ENCODE measurements at places on chromosomes 1 and 21.

- DNase-seq: peak; percentile 87
These were observed 1.7 kb upstream of the KIF26B start for GRCh38 chr1:245153081-245153551.

DNA sequence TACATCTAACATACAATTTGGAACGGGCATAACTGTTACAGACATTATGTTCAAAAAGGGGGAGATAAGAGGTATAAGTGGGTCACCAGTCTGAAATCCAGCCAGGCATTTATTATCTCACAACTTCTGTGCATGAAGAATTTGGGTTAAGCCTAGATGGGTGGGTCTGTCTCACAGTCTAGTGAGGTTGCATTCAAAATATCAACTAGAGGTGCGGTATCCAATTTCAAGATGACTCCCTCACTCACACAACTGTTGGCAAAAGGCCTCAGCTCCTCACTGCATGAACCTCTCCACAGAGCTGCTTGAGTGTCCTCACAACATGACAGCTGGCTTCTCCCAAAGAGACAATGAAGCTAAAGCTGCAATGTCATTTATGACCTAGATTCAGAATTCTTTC is 4.7 kb downstream of the AUNIP start:
- peak; percentile 12 for DNase-seq

DNA sequence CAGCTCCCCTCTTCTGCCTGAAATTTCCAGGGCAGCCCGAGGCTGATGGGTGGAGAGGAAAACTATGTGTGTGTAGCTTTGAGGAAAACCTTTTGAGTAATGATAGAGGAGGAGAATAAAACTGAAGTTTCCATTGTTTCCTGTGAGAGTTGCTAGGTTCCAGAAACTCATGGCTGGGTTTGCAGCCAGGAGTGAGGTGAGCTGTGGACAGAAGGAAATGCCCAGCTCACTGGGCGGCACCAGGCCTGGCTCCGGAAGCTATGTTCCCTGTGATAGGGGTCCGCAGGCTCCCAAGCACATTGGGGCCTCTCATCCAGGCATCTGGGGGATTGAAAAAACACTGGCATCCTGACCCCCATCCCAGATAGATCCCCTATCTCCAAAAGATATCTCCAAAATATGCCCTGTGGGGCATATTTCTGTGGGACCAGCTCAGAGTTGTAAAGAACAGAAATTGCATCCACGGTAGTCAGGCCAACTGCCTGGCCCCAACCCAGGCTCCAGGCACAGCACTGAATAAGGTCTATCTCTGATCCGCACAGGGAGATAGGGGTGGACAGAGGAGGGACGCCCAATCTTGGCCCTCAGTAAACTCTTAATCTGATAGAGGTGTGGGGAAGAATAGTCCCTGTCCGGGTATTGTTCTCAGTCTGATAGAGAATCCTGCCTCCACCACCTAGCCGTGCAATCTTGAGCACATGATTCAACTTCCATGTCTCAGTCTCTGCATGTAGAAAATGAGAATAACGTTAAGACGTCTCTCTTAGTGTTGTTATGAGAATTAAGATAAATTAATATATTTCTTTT is 1.8 kb upstream of the HSPG2 start:
- DNase-seq: no peak

GRCh38 chr1:9539829-9540550 is 725 bp downstream of the SLC25A33 start:
- peak; percentile 60 for DNase-seq

- no peak for DNase-seq
These were observed 1.4 kb upstream of the KCNJ6 start for GRCh38 chr21:37917612-37918011.

DNA sequence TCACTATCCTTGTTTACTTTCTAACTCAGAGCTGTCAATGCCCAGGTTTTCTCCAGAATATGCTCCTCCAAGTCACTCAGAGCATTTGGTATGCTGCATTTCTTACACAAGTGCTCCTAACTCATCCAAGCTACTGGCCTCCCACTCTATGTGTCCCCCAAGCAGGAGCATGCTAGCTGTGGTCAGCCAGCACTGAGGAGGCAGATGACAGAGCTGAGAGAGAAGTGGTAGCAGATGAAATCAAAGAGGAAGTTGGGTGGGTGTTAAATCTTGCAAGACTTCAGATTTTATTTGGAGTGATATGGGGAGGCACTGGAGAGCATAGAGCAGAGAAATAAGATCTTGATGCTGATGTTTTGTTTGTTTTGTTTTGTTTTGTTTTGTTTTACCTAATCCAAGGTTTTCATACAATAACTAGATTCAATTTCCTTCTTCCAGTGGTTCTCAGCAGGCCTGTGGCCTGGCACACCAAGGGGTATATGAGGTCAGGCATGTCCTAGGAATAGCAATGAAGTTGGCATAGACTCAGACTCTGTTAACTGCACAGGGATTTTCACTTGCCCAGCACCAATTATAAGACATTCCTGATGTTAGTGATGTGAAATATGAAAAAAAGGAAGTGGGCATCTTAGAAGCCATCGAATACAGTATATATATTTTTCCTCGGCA is 3.1 kb upstream of the PGBD5 start:
- no peak for DNase-seq

- DNase-seq: no peak
These were observed 15.2 kb upstream of the CLSTN1 start for GRCh38 chr1:9838946-9839345.

- peak; percentile 58 for DNase-seq
These were observed 753 bp downstream of the KIF1B start for GRCh38 chr1:10210841-10211804.

GRCh38 chr1:64469977-64470664 is at the start of gene CACHD1:
CACHD1 (plus strand) TSS chr1:64470129; CDS start chr1:64470745, 616 bp downstream.
- peak; percentile 90 for DNase-seq

DNA sequence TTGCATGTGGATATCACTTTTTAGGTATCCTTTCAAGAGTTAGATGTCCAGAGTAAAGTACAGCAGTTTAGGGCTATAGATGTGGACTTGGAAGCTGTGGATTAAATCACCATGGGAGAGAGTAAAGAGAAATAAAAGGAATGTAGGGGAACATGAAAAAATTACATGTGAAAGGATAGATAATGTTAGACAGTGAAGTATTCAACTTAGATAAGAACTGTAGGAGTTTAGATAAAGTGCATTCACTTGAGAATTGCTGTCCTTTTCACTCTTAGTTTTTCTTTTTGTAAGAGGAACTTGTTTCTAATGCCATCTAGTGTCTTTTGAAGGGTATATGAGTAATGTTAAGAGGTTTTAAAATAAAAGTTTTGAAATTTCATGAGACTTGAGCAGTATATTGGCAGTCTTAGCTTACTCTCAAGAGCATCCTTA is 40.1 kb downstream of the MAST2 start:
- no peak for DNase-seq

DNA sequence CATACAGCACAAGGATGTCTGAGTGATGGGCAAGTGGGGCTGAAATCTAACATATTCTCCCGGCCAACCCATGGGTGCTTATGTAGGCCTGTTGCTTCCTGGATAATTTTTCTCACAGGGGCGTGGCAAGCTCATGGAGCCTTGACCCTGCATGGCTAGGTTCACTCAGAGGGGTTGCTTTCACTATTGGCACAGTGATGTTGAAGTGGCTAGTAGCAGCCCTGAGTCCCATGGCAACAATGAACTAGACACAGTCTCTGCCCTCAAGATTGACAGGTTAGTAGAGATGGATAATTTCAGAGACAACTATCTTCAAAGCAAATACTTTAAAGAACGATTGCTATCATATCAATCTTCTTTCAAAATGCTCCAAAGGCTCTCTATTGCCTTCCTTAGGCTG is 6.5 kb upstream of the MAB21L3 start:
- DNase-seq: peak; percentile 8

DNA sequence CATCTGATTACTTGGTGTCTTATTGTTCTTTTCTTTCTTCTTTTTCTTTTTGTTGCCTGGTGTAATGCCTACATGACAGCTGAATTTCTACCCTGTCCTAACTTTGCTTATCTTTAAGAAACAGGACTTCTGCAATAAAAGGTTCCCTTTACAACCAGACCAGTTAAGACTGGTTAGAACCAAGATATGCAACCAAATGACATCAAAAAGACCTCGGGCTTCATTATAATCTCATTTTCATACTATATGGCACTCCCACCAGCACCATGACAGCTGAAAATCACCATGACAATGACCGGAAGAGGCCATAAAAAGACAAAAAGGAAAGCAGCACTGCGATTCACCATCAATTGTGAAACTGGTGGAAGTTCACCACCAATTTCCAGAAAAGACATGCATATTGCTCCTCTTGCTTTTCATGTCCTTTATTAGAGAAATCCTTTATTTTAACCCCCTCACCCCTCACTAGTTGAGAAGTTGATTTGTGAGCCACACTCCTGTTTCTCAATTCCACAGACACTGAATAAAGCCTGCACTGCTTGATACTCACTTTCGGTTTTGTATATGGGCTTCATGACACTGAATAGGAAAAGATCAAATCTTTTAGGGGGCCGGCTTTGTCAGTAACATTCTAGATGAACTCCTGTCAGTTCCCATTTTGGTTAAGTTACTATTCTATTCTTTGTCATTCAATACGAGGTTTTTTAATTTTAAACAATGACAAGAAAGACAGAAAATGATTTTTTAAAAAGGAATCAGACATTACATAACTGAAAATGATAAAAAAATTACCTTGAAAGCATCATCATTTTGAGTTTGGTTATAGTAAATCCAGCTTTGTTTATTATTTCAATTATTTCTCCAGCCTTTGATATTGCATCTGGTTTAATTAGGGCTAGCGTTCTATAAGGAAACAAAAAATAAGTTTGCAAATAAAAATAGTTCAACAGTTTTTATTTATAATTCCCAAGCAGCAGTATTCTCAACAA is 58.1 kb downstream of the NME7 start:
- DNase-seq: peak; percentile 73

GRCh38 chr1:187960125-187960638 is 1131.4 kb downstream of the PLA2G4A start:
- DNase-seq: no peak

- DNase-seq: no peak
These were observed 37.3 kb downstream of the VANGL2 start for GRCh38 chr1:160437432-160438316.

DNA sequence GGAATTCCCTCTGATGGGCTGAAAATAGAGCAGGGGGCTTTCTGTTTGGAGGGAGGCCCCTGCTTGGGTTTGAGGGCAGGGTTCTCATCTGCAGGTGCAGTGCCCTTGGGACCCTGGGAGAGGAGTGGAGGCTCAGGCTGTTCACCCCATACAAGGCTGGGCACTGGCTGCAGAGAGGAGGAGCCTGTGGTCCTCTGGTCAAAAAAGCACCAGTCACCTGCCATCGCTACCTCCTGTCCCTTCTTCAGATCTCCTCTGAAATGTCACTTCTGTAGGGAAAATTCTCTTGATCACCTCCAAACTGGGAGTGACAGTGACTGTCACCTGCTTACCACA is 108.9 kb downstream of the TRABD2B start:
- no peak for DNase-seq

DNA sequence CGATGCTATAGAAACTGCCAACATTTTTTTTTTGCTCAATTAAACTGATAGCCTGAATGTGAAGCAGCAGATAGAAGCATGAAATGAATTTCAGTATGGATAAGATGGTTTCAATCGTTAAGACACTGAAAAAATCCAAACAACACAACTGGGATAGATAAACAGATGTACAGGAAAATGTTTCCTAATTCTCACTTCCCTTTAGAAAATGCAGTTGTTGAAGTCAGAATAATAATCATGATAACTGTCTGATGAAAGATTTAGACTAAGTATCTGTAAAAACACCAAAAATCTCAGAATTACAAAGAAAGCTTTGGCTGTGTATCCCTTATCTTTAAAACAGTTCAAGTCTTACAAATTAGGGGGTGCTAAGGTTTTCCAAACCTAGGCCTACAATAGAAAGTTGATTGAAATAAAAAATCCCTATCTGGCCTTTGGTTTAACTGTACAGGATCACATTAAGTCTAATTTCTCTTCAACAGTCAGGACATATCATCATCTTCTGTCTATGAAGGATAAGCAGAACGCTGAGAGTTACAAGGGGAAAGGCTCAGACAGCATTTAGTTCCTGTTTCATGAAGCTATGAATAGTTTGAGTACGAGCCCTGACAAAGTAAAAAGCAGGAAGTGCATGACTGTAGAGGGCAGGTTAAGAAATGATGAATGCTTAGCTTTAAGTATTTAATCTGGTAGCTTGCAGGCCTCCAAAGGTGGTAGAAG is 203.2 kb downstream of the APP start:
- DNase-seq: no peak

DNA sequence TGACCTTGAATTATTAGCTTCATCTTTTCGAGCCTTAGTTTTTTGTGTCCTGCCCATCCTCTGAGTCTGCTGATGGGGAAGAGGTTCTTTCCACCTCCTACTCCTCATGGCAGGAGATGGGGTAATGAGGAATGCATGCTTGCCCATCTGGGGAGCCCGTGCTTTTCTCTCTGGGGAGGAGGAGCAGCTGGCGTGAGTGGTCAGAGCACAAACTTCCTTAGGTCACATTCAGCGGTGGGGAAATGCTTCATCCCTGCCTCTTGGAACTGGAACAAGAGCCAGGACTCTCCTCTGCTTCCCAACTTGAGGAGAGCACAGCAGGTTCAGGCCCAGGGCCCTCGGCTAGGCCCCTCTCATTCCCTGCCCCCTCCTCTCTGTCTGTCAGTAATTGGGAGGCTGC is 155.0 kb downstream of the PCNX2 start:
- no peak for DNase-seq

DNA sequence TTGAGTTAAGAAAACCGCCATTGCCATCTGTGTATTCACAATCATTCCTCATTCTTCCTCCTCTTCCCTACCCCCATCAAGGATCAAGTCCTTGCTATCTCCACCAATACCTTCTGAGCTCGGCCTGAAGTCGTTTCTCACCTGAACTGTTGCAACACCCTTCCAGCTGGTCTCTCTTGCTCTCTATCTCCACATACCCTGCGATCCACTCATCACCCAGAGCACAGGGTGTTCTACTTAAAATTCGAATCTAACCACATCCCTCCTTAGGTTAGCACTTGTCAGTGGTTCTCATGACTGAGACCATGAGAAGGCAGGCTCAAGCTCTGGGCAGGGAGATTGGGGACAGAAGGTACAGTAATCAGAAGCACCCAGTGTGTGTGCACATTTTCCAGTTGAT is 4.6 kb downstream of the IVL start:
- no peak for DNase-seq

GRCh38 chr1:99917214-99917613 is 52.6 kb upstream of the SLC35A3 start:
- DNase-seq: no peak

GRCh38 chr1:54471588-54471987 is 65.4 kb upstream of the SSBP3 start:
- DNase-seq: no peak

DNA sequence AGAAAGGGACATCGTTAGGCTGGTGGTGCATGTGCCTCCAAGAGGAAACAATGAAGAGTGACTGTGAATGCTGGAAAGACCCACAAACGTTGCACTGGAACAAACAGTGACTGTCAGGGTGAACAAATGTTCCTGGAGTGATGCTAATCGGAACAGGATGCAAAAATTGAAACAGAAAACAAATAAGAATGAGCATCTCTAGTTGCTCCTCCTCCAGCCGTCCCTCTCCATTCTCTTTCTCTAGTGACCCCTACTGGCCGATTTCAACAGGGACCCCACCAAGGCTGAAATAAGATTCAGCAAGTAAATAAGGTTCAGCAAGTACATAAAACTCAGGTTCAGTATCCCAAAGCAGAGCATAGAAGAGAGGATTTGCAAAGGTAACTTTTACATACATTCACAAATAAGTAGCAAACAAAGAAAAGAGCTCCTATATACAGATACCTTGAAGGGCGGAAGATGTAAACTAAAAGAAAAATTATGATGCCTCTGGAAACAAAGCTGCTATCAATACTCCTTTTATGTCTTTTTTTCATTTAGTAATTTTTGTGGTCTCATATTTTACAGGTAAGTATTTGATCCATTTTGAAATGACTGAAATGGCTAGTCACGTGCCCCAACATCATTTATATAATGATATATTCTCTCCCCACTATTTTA is 836.1 kb upstream of the ADAMTS5 start:
- peak; percentile 1 for DNase-seq

Data from NCI-H69 (cell line).